ENCODE measurements at places on chromosomes 5 and 9. TPM values are rescaled to one million over a fixed set of nuclear protein-coding genes. Genes with fewer than 3 reads are reported as not detected.

MYOT gene
- not detected for total RNA-seq

DNA sequence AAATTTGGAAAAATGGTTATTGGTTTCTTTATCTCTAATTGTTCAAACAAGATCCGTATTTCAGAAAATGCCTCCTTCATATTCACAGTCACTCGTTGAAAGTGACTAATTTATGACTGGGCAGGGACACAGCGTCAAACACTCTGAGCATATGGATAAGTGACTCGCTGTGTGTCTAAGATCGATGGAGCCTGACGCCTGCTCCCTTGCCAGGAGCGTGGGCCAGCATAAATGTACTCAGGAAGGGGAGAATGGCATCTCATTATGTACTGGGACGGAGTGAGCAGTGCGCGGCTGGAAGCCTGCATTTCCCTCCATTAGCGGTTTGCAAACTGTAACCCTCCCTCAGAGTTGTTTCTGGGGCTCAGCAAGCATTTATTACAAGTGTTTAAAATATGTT lies 79.8 kb upstream of the CAST start:
- H3K4me3 ChIP-seq, result no peak overlapping the region
- no peaks in the 10 kb centered on the region for H3K4me1 ChIP-seq
- no peak for DNase-seq

- no peak overlapping the region for H3K27ac ChIP-seq
- H3K36me3 ChIP-seq, result no peaks in the 10 kb centered on the region
- H3K4me1 ChIP-seq, result peaks cover 5% of the 10 kb centered on the region
Measured at GRCh38 chr5:54540286-54540685, 22.7 kb downstream of the SNX18 start.

DNA sequence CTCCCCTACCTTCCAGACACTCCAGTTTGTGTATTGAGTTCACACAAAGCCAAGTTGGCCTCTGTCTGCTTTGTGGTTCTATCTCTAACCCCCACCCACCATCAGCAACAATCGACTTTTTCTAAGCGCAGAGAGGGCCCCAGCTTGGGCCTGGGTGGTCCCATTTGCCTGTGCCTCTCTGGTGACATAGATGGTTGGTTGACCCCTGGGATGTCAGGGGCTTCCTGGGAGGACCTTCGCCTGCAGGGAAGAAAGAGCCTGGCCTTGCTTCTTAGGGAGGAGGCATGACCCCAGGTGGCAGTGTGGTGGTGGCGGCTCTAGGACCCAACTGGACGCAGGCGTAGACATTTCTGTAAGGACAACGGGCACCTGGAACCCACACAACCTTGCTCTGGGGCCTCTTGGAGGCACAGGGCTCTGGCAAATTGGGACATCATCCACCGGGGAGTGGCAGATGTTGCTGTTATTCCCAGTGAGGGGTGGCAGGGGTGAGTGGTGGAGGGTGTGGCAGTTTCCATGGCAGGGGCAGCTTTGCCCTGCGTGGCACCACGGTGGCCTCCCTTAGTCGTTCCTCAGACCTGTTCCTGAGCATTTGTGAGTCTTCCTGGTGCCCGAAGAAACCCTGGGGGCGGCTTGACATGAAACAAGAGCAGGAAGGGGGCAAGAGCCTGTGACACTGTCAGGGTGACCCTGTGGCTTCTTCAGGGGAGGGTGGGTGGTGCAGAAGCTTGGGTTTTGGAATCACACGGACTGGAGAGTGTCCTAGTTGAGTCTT lies 171.0 kb upstream of the IER5L start:
- H3K27me3 ChIP-seq, result no peaks in the 10 kb centered on the region
- H3K27ac ChIP-seq, result no peak overlapping the region
- no peak overlapping the region for H3K4me3 ChIP-seq

GRCh38 chr5:165887147-165887546 lies 2381.7 kb downstream of the MAT2B start:
- H3K4me1 ChIP-seq, result no peaks in the 10 kb centered on the region
- no peak overlapping the region for H3K27ac ChIP-seq
- H3K36me3 ChIP-seq, result no peaks in the 10 kb centered on the region
- no peak overlapping the region for H3K4me3 ChIP-seq
- H3K27me3 ChIP-seq, result no peaks in the 10 kb centered on the region
- DNase-seq, result no peak

GRCh38 chr9:82124090-82124489 lies 135.5 kb downstream of the SPATA31D1 start:
- H3K4me1 ChIP-seq, result no peaks in the 10 kb centered on the region
- no peak overlapping the region for H3K4me3 ChIP-seq
- DNase-seq, result no peak
- no peak overlapping the region for H3K27ac ChIP-seq
- no peaks in the 10 kb centered on the region for H3K27me3 ChIP-seq
